HepG2 (cell line): ENCODE measurements at places on chromosomes 11 and 22. TPM values are rescaled to one million over a fixed set of nuclear protein-coding genes. Genes with fewer than 3 reads are reported as not detected.

DNA sequence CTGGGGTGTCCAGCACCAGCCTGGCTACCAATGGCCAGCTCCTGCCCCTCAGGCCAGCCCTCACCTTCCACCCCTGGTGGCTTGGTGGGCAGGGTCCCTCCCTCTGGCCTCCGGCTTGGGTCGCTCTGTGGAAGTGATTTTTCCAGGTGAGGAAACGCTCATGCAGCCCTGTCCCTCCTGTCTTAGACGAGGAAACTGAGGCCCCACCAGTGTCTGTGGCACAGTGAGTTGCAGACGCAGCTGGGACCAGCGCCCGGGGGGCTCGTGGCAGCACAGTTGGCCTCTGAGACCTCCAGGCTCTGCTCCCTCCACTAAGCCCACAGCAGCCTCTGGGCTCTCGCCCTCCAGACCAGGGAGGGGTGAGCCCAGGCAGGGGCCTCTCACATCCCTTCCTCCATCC is 6.2 kb downstream of the B3GAT1 start:
- no peaks in the 10 kb centered on the region for H3K4me1 ChIP-seq
- peaks cover 47% of the 10 kb centered on the region; the same call in 2 of the 3 replicates for H3K27me3 ChIP-seq
- no peak overlapping the region for H3K4me3 ChIP-seq
- no peak for DNase-seq

DNA sequence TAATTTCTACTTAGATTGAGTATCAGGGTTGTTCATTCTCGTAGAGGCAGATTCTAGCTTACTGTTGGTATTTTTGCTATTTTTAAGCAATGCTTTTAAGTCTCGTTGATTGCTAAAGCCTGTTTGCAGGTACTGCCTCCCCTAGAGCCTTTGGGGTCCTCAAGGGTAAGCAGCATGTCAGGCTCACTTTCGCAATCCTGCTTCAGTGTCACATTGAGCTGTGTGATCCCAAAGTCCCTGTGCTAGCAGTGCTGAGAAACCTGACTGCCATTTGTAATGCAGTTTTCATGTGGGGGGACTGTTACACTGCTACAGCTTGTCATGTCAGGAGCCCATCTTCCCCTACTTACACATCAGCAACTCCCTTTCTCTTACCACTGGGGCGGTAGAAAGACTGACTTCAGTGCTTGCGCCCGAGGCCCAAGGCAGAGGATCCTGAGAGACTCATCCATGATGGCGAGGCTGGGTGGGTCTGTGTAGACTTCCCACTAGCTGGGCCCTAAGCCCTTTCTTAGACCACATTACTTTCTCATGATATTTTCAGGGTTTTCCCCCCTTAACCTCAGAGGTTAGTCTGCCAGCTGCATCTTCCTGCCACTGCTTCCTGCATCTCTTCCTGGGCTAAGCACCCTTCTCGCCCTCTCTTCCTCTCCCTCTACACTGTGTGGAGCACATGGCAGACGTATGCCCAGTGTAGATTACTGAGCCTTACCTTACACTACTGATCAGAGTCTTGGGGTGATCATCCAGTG is 40.8 kb upstream of the ST14 start:
- no peak overlapping the region for H3K4me3 ChIP-seq
- peak; percentile 56 for DNase-seq
- no peaks in the 10 kb centered on the region for H3K27me3 ChIP-seq
- H3K4me1 ChIP-seq, result peaks cover 63% of the 10 kb centered on the region
- peaks cover 18% of the 10 kb centered on the region for H3K36me3 ChIP-seq
- peak overlapping the region; percentile 10 for H3K27ac ChIP-seq

DNA sequence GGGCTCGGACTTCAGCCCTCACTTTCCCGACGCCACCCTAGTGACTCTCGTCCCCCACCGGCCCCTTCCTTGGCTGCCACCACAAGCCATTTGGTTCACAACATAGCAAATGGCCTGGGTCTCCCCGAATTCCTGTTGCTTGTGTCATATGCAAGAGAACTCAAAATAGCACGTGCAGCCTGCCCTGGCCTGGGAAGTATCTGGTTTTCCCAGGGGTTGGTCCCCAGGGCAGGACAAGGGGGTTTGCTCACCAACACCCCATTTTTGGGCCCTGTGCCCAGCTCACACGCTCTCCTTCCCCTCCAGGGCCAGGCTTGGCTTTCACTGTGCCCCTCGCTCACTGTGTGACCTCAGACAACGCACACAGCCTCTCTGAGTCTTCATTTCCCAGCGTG is 12.8 kb upstream of the TPCN2 start:
- H3K4me3 ChIP-seq, result no peak overlapping the region
- peaks cover 1% of the 10 kb centered on the region for H3K27me3 ChIP-seq
- no peak for DNase-seq
- no peaks in the 10 kb centered on the region for H3K36me3 ChIP-seq
- H3K27ac ChIP-seq, result no peak overlapping the region

- H3K27me3 ChIP-seq, result no peaks in the 10 kb centered on the region
- peaks cover 27% of the 10 kb centered on the region for H3K4me1 ChIP-seq
- DNase-seq, result peak; percentile 50
- H3K36me3 ChIP-seq, result no peaks in the 10 kb centered on the region
Measured at GRCh38 chr11:12377106-12377823, at the start of gene PARVA. Gene PARVA, plus strand, starts transcription at chr11:12377571. Its CDS starts 77 bp downstream, at chr11:12377648.

DNA sequence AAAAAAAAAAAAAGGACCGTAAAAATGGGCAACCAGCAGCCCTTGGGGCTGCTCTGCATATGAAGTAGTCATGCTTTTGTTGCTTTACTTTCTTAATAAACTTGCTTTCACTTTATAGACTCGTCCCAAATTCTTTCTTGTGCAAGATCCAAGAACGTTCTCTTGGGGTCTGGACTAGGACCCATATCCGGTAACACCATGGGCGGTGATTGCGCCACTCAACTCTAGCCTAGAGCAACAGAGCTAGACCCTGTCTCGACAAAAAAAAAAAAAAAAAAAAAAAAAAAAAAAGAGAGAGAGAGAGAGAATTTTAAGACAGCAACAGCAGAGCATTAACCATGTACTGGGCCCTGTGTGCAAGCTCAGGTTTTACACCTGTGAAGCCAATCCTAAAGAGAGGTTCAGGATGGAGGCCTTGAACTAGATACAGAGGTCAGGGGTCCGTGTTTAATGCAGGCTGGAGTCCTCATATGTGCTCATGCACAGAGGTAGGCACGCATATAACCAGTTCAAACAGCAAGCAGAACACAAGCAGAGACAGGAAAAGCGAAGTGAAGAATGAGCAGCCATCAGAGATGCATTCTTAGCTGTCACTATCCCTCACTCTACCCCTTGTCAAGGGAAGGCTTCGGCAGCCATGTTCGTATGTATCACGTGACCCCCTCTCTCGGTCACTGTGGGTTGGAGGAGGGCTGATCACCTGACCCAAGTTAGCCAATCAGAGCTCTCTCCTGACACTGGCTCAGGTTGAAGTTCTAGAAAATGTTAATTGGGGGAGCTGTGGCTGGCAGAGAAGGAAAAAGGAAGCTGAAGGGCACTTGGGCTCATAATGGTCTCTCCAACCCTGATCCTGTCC is 16.7 kb upstream of the SYT12 start:
- no peak overlapping the region for H3K27ac ChIP-seq
- no peak overlapping the region for H3K4me3 ChIP-seq
- H3K36me3 ChIP-seq, result no peaks in the 10 kb centered on the region
- peaks cover 53% of the 10 kb centered on the region for H3K4me1 ChIP-seq
- peaks cover 4% of the 10 kb centered on the region; the same call in 1 of the 3 replicates for H3K27me3 ChIP-seq

- no peak for DNase-seq
- no peaks in the 10 kb centered on the region for H3K36me3 ChIP-seq
- no peaks in the 10 kb centered on the region for H3K27me3 ChIP-seq
- no peak overlapping the region for H3K27ac ChIP-seq
Measured at GRCh38 chr11:123230346-123230745, 35.3 kb upstream of the CLMP start.

Gene OR2AG1
- total RNA-seq, result not detected in 2 replicates

Gene SCGB1D2
- total RNA-seq, result not detected in 2 replicates

Gene KRTAP5-10
- not detected in 2 replicates for total RNA-seq

DNA sequence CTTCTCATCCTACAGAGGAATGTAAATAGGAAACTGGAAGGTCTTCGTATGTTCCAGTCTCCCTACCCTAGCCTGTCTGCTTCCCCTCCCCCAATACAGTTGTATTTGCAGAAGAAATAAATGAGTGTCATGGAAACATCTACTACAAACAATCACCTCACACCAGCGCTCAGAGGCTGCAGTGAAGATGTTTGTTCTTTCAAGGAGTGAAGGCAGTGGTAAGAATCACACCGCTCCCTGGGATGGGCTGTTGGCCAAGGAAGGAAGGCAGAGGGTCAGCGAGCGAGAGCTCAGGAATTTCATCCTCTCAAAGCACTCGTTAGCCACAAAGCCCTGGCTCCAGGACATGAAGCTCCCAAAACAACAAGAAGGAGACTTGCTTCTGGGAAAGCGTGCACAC is 1.1 kb upstream of the IGSF9B start:
- no peak overlapping the region for H3K4me3 ChIP-seq
- DNase-seq, result no peak
- H3K36me3 ChIP-seq, result no peaks in the 10 kb centered on the region
- H3K4me1 ChIP-seq, result no peaks in the 10 kb centered on the region
- peaks cover 55% of the 10 kb centered on the region for H3K27me3 ChIP-seq
- no peak overlapping the region for H3K27ac ChIP-seq

Gene OR2AT4
- not detected in 2 replicates for total RNA-seq

DNA sequence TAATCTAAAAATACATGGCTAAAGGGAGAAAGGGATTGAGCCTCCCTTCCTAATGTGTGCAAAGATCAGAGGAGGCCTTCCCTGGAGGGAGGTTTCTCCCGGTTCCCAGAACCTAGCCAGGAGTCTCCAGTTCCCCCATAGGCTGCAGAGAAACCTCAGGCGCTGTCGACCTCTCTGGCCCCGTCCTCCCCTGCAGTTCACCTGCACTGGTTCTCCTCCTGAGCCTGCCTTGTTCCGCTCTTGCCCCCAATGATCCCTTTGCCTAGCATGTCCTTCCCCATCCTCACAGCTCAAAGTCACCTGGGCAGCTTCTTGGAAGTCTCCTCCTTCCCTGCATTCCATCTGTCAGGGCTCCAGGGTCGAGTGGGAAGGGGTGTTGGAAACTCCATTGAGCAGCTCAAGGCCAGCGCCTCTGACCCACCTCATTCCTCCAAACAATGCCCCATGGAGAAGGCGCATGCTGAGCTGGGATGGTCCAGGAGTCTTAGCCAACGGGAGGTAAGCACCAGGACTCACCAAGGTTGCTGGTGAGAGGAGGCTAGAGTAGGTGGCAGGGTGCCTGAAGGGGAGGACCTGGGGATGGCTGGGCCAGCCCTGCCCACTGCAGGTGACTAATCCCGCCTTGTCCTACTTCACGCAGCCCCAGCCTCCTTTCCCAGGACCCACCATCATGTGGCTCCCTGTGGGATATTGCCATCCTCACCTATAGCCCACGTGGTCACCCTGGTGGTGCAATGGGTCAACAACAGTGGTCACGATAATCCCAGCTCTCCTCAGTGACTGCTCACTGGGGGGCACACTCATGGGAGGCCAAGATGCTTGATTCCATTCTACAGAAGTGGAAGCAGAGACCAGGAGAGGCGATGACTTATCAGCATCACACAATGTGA is 15.4 kb downstream of the RSPH14 start:
- no peaks in the 10 kb centered on the region for H3K27me3 ChIP-seq
- no peak overlapping the region for H3K4me3 ChIP-seq
- peaks cover 2% of the 10 kb centered on the region; the same call in 1 of the 2 replicates for H3K36me3 ChIP-seq
- H3K27ac ChIP-seq, result no peak overlapping the region
- DNase-seq, result no peak
- peaks cover 7% of the 10 kb centered on the region for H3K4me1 ChIP-seq

- no peaks in the 10 kb centered on the region for H3K4me1 ChIP-seq
- H3K36me3 ChIP-seq, result no peaks in the 10 kb centered on the region
- H3K4me3 ChIP-seq, result no peak overlapping the region
- no peak for DNase-seq
Measured at GRCh38 chr11:99593197-99593596, 572.4 kb downstream of the CNTN5 start.

DNA sequence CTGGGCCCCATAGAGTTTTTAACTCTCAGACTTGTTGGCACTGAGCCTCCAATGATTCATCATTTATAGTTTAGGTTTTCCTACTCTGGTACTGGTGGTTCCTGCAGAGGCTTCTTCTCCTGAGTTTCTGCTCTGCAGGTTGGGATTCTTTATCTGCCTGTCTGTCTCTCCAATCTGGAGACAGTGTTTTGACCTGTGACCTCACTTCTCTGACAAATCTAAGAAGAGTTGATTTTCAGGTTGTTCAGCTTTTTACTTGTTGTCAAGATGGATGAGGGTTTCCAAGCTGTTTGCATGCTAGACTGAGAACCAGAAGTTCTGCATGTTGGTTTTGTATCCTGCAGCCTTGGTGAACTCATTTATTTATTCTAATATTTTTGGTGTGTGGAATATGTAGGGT is 63.9 kb downstream of the JAM3 start:
- H3K36me3 ChIP-seq, result no peaks in the 10 kb centered on the region
- no peaks in the 10 kb centered on the region for H3K27me3 ChIP-seq
- H3K27ac ChIP-seq, result no peak overlapping the region
- H3K4me3 ChIP-seq, result no peak overlapping the region
- H3K4me1 ChIP-seq, result no peaks in the 10 kb centered on the region
- DNase-seq, result no peak

Gene MS4A6E
- not detected in 2 replicates for total RNA-seq

DNA sequence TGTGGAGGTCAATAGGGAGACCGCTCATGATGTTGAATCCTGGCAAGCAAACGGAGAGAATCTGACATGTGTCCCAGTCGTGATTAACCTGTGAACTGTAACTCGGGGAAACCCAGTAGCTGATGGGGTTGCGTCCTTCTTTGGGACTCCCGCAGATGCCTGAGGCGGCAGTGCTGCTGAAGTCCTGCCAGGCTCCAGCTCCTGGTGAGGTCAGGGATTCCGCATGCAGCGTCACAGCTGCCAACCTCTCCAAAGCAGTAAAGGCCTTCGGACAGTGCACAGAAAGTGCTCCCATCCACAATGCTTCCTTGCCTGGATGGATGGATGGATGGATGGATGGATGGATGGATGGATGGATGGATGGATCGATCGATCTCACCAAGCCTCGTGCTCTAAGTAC is 13.5 kb downstream of the KCNQ1 start:
- no peak overlapping the region for H3K27ac ChIP-seq
- no peak for DNase-seq
- H3K4me1 ChIP-seq, result peaks cover 17% of the 10 kb centered on the region
- no peak overlapping the region for H3K4me3 ChIP-seq

Gene TCN1
- not detected in 2 replicates for total RNA-seq

DNA sequence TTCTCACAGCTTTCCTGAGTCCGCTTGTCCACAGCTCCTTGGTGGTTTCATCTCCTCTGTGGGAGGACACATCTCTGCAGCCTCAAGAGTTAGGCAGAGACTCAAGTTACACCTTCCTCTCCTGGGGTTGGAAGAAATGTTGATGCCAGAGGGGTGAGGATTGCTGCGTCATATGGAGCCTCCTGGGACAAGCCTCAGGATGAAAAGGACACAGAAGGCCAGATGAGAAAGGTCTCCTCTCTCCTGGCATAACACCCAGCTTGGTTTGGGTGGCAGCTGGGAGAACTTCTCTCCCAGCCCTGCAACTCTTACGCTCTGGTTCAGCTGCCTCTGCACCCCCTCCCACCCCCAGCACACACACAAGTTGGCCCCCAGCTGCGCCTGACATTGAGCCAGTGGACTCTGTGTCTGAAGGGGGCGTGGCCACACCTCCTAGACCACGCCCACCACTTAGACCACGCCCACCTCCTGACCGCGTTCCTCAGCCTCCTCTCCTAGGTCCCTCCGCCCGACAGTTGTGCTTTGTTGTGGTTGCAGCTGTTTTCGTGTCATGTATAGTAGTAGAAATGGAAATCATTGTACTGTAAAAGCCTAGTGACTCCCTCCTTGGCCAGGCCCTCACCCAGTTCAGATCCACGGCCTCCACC is 11.7 kb downstream of the RASD2 start:
- H3K27me3 ChIP-seq, result peaks cover 3% of the 10 kb centered on the region; the same call in 1 of the 2 replicates
- DNase-seq, result peak; percentile 23
- H3K4me3 ChIP-seq, result no peak overlapping the region; the same call in 1 of the 2 replicates
- H3K36me3 ChIP-seq, result no peaks in the 10 kb centered on the region
- no peak overlapping the region for H3K27ac ChIP-seq
- peaks cover 9% of the 10 kb centered on the region for H3K4me1 ChIP-seq
